ENCODE measurements at places on chromosomes 1 and 21.

DNA sequence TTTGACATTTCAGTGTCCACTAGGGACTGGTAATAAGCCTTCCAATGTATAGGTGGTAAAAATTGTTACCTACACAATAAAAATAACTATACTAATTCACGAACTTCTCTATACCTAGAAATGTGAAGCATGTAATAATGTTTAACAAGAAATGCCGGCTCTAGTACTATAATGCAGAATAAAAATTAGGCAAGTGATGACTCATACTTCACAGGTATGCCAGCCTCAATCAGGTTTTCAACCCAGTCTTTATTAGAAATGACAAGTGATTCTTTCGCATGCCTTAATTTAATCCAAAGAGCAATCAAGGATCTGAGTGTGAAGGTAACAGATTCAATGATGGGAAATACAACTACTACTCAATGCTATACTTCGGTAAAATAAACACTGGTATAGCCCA is 134.9 kb downstream of the RERE start:
- no peak for DNase-seq

- no peak for DNase-seq
These were observed 27.4 kb downstream of the CDCA8 start for GRCh38 chr1:37719572-37720195.

DNA sequence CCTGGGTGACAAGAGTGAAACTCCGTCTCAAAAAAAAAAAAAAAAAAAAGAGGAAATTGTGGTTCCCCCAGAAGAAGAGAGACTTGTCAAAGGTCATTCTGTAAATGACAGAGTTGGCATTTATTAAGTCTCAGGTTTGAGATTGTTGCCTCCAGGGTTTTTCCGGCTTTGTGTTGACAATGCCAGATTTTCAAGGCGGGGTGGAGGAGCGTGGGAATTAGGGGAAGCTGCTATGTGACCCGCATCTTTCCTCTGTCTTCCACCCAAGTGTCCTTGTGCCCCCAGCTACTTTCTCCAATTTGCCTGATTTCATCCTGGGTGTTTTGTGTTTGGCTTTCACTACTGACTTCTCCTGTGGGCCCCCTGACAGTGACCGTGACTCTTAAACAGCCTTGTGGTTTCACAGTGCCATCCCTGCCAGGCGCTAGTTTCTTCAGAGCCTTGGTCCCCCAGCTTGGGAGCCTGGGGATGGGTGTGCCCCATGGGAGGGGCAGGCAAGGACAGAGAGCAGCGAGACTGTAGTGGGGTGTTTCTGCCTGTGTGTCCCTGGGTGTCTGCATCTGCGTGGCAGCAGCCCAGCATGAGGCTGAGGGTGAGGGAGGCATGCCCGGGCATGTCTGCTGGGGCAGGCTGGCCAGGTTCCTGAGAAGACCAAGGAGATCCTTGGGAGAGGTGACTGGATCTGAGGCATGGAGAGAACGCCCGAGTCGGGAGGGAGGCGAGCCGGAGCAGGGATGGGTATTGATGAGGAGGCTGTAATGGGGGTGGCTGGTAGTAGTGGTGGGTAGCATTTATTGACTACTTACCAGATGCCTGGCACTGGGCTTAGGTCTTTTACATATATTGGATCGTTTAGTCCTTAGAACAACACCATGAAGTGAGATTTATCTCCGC is 46.3 kb downstream of the IER5 start:
- DNase-seq: peak; percentile 96

- DNase-seq: no peak
These were observed 174.6 kb upstream of the IVNS1ABP start for GRCh38 chr1:185491604-185492003.

DNA sequence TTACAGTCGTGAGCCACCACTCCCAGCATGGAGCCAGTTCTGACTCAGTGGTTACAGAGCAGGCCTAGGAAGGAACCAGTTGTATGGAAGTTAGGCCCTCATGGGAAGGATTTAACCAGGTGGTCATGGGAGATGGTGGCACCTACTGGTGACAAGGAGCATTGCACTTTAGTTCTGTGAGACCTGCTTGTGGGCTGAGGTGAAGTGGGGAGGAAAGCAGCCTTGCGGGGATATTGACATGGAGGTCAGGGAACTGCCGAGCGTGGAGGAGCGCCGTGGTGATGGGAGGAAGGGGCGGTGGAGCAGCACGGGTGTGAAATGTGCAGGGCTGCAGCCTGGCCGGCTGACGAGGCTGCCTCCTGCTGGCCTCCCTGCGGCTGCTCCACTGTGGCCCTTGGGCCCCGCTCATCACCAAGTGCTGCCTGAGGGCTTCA is 100.4 kb downstream of the GALNT2 start:
- no peak for DNase-seq

DNA sequence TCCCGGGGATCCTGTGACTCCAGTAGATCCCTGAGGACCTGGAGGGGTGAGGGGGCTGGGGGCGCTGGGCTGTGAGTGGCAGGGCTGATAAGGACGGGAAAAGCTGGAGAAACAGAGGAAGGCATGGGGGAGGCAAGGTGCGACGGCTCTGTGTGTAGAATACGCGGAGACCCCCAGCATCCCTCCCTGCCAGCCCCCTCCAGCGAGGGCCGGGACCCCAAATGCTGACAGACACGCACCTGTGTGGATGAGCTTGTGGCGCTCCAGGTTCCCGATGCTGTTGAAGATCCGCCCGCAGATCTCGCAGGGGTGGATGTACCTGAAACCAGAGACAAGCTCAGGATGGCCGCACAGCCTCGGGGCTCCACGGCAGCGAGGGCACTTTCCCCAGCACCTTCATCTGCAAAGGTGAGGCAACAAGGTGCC is 53.0 kb upstream of the RIPK4 start:
- DNase-seq: no peak

- no peak for DNase-seq
These were observed 796.9 kb downstream of the ADGRL2 start for GRCh38 chr1:82597649-82598048.

- DNase-seq: no peak
These were observed 49.4 kb downstream of the NGF start for GRCh38 chr1:115288591-115289198.

GRCh38 chr1:61089741-61090140 is 7.4 kb downstream of the NFIA start:
- DNase-seq: no peak

GRCh38 chr1:100164216-100164615 is 13.8 kb downstream of the LRRC39 start:
- DNase-seq: no peak

GRCh38 chr1:211628417-211628816 is 47.0 kb downstream of the NEK2 start:
- DNase-seq: no peak

DNA sequence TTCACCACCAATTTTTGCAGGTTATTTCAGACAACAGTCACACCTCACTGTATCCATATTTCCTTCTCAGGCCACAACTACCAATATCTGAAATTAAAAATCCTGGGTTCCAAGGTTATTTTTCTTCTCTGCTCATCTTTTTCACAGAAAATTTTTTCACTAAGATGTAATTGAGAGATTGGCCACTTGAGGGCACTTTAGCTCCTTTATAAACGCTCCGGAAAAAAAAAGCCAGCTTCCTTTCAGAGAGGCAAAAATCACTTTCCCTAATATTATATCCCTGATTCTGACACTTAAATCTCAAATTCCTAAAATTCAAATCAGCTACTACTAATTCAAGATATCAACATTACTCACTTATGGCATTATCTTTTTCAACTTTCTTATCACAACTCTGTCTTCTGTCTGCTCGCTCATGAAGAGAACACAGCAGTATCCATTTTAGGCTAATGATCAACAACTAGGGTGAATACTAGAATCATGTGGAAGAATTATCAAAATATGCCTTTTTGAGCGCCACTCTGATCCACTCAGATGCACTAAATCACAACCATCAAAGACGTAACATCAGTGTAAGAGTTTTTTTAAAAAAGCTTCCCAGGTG is 101.4 kb upstream of the RGS1 start:
- peak; percentile 79 for DNase-seq

GRCh38 chr21:45866551-45866950 is 115.0 kb upstream of the COL6A1 start:
- no peak for DNase-seq

DNA sequence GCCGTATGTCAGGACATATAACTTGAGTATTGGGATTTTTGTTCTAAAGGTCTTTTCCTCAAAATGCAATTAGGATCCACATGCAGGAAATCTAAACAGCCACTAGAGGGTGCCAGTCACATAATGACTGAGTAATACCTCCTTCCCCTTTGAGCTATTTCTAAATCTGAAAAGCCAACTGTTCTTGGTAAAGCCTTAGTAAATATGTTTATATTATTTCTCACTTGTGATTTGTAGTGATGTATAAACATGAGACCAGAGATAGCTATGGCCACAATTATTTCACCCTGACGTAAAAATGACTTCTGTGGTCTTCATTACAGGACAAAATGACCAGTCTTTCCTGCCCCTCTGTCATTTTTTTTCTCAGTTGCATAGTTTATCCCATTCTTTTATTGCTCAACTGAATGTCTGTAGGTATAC is 41.0 kb upstream of the DR1 start:
- DNase-seq: peak; percentile 87

GRCh38 chr1:7490576-7490975 is 280.5 kb upstream of the VAMP3 start:
- no peak for DNase-seq

DNA sequence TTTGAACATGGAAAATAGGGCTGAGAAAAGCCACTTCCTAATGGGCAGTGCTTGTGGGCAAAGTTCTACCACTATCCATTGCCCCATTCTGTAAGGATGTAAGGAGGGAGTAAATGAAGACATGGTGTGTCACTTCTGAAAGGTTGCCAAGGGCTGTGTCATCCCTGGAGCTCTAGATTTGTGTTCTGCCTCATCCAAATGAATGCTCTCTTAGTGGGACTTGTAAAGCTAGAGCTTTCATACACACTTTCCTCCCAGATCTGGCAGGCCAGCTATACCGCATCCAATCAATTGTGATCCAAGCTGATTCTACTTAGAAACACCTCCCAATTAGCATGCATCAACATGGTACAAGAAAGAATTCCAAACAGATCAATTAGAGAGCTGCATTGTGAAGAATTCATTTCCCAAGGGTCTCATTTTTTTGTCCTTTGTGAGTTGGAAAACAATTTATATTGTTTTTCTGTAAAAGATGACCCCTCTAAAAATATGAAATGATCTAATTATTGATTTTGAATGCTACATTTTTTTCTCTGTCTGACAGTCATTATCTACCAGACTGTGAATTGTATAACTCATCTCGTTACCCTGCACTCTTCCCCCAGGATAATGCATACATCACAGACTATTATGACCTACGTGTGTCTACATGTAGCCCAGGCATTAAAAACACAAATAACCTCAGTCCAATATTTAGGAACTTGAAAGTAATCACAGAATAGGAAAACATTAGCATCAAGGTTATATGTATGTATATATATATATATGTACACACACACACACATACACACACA is 117.1 kb upstream of the DUSP10 start:
- DNase-seq: no peak

- DNase-seq: no peak
These were observed 142.5 kb downstream of the DHRS3 start for GRCh38 chr1:12475530-12475934.

GRCh38 chr1:110786802-110787327 is 86.1 kb upstream of the CD53 start:
- no peak for DNase-seq

DNA sequence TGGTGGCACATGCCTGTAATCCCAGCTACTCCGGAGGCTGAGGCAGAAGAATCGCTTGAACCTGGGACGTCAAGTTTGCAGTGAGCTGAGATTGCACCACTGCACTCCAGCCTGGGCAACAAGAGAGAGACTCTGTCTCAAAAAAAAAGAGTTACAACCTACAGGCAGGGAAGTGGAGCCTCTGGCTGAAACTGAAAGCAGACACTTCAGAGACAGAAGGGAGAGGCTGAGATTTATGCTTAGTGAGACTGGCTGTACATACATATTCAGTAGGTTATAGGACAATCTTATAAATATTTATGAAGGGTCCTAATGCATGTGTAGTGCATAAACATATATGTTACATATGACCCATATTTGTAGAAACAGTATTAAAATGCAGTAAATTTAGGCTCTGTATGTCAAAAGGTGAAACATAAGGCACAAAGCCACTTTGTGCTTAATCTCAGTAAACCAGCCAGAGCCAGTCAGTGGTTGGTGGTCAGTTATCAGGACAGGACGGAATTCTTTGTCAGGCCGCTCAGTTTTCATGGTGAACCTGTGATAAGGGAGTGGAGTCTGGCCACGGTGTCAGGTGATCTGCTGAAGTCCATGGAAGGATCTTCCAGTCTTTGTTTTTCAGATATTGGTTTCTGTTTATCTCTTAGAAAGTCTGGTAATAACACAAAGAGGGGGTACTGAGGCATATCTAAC is 13.7 kb downstream of the RHEX start:
- DNase-seq: no peak

DNA sequence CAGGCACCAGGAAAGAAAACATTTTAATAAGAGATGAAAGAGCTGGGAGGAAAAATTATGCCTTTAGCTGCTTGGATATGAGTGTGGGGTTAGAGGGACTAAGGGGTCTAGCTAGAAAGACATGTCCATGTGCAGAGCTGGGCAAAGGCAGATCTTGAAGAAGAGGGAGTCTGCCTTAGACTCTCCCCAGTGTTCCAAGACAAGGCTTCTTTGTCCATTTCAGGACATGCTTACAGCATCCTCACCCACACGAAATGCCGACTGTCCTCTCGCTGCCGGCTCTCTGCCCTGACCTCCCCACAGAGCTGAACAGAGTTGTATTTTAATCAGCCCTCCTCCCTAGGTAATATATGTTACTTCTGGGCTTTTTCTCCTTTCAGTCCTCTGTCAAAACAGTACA is 100.7 kb upstream of the ATP1B1 start:
- no peak for DNase-seq

DNA sequence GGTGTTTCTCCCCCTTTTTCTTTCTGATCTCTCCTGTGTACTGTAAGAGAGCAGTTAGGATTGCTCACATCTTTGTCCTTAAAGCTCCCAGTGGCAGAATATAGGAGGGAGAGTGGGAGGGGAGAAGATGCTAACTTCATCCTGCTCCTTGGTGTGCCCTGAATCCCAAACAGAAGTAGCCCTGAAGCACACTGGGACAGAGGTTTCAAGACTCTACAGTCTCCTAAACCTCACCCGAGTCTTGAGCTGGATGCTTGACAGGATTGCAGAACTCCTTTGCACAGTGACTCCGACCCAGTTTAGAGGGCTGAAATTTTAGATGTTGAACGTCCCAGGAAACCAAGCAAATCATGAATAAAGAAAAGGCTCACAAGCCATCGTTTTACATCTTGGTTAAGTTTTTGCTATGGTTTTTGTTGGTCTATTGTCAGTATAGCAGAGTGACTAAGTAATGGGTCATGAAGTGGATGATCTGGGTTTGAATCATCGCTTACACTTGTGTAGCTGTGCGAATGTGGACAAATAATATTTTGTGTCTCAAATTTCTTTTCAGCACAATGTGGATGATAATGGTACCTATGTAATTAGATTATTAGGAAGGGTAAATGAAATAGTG is 37.5 kb downstream of the XCL2 start:
- DNase-seq: no peak
